NCI-H1417 (cell line): ENCODE measurements at places on chromosomes 16 and 17.

GRCh38 chr16:1313721-1314369 lies 4.4 kb downstream of the UBE2I start:
- DNase-seq: no peak

- no peak for DNase-seq
These were observed 722.0 kb downstream of the KCNJ2 start for GRCh38 chr17:70891306-70891705.

- no peak for DNase-seq
These were observed 8.9 kb downstream of the ACOX1 start for GRCh38 chr17:75970011-75970523.

DNA sequence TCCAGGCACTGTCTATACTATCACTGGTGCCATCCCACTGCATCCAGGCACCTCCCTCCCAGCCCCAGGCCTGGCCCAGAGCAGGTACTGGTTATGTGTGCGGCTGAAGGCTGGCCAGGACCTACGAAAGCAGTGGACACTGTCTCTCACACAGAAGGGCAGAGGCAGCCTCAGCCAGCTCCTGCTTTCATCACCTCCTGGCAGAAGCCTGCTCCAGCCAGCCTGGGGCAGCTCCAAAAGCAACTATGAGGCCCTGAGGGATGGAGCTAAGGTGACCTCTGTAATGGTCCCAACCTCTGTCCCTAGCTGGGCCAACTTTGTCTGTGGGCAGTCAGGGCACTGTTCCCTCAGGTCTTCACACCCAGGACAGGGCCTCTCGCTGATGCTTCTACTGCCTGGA lies 18.8 kb downstream of the HSD11B2 start:
- DNase-seq: no peak

DNA sequence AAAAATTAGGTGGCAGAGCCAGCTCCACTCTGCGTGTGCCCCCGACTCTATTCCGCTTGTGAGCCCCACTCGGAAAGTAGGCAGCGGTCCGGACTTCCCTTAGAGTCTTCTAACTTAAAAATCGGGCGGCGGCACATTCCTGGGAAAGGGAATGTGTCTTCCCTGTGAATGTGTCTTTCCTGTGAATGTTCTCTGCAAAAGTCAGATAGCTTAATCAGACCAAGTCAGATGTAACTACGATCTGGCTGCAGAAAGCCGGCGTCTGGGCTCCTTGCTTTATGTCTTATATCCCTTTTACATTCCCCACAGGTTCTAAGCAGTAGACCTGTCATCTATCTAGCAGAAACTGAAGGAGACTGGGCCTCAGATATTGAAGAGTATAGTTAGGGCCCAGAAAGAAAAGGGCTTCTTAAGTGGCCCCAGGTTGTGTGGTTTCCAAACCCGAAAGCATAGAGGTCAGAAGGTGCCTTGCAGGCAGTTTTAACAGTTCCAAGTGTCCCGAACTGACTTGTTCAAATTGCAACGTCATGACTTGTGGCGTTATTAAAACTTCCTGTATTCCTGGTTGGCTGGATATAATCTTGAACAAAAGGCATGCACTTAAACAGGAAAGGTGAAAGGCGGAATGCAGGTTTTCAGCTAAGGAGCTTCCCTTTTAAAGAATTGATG lies 601 bp downstream of the PHKB start:
- no peak for DNase-seq

DNA sequence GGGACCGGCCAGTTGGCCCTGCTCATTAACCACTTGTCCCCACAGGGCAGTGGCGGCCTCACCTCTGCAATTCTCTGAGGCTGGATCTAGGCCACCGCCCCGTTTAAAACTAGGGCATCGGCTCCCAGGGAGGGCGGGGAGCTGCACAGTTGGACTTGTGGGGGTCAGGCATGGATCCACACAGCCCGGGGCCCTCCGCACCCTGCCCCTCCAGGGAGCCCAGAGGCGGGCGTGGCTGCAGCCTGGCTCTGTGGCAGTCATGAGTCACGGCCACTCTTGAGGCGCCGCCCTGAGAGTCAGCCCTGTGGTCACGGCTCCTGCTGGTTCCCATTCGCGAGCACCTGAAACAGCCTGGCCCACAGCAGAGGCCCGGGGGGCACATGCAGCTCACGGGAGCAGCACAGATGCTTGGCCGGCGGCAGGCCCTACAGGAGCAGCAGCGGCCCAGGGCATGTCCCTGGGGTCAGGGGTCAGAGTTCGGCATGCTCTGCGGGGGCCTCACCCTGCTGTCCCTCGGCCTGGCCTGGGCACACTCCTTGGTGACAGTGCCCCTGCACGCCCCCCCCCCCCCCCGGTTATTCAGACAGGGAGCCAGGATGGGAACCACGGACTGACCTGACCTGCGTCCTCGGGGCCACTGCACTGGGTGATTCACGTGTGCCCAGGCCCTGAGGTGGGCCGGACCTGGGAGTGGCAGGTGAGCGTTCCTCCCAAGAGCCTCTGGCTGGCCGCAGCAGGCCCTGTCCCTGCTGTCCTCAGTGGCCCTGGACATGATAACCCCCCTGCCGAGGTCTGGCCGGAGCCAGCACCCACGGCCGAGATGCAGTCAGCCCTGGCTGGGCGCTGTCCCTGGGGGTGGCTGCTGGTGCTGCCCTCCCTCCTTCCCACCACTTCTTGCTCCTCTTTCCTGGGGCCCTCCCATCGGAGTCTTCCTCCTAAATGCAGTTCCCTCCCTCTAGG lies 8.2 kb downstream of the CAPN15 start:
- no peak for DNase-seq

DNA sequence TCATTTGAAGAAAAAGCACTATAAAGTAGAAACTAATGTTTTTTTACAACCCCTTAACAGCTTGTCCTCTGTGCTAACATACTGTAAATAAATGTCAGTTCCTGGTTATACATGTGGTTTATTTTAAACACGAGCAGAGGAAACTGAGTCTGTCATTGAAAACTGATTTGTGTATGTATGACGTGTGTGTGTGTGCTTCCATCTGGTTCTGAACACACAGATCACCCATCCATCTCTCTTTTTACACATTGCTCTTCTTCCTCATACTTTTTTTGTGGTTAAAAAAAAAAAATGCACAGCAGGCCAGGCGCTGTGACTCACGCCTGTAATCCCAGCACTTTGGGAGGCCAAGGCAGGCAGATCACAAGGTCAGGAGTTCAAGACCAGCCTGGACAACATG lies 49.5 kb downstream of the ZNF423 start:
- DNase-seq: no peak

- no peak for DNase-seq
These were observed 22.4 kb downstream of the PLD6 start for GRCh38 chr17:17183744-17184143.

- no peak for DNase-seq
These were observed 116.8 kb downstream of the ANKRD11 start for GRCh38 chr16:89373355-89374110.

DNA sequence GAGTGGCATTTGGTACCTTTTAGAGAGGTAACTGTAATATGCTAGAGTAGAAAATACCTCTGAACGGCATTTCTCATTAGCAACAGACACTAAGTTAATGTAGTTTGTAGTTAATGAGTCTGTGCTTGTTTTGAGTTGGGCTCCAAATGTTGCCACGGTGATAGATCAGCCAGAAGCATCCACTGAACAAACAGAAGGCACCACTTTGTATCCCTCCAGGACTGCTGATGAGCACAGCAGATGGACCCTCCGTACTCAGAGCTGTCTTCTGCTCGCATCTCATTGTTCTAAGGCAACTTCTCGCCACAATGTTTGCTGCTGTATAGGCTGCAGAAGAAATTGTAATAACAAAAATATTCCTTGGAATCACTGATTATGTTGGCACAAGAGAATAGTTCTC lies 56.1 kb downstream of the TNRC6C start:
- DNase-seq: no peak

DNA sequence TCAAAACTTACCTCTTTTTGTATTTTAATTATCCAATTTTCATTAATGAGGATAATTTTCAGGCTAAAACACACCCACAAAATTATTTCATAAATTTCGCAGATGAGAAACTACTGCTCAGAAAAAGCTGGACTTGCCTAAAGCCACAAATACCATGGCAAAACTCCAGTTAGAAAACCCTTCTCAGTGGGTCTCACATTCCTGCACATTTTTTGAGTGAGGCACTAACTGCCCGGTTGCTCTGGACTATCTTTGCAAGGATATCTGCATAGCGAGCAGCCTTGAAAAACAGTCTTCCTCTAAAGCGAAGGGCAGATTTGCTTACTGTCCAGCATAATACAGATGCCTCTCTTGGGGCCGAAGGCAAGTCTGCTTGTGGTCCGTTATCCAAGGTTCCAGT lies 9.8 kb downstream of the MPHOSPH6 start:
- no peak for DNase-seq

DNA sequence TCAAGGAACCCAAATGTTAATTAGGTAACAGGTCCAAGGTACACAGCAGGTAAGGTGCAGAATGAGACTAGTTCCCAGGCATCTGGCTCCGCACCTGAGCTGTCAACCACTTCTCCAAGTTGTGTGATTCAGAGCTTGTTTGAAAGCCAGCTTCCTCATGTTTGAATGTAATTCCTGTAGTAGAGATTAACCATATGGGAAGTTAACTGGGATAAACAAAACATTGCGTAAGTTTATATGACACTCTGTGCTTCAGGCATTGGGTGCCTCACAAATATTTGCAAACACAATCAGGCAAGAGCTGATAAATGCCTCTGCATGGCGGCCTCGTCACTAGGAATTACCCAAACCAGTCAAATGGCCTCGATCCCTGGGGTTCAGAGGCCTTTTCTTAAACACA lies 27.9 kb upstream of the CPHXL start:
- no peak for DNase-seq

- DNase-seq: no peak
These were observed 282.5 kb upstream of the FOXF1 start for GRCh38 chr16:86227801-86228200.

GRCh38 chr16:988471-989353 lies 7.1 kb downstream of the SOX8 start:
- DNase-seq: no peak

DNA sequence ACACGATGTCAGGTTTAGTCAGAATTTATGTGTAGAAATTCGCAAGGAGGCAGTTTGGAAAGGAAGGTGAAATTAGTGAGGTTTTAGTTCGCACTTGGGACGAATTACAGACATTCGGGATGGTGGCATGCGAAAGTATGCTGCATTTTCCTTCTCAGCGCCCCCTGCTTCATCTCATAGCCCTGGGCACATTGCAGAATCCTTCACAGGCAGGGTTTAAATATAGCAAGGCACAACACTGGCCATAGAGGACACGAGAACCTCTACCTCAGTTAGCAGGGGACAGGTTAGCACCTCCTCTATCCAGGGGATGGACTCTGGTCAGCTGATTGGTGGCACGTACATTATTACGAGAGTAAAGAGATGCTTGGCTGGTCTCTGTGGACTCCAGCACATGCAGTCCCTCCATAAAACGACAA lies 47.5 kb downstream of the MAP2K6 start:
- DNase-seq: no peak

GRCh38 chr17:28900986-28901726 lies 1.7 kb downstream of the DHRS13 start:
- no peak for DNase-seq

DNA sequence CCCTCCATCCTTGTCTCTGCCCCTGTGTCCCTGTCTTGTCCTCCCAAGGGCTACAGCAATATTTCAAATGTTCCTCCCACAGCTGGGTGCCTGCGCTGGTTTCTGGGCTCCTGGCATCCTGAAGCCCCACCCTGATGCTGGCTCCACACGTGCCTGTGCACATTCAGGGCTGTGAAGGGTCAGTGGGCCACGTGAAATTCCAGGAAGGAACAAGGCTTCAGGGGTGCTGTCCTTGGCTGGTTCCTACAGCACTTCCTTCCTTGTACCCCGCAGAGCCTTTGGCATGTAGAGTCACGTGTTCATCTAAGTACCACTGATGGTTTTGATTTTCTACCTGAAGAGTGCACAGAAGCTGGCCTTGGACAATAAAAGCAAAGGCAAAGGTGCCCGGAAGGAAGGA lies 57.7 kb upstream of the NLK start:
- DNase-seq: no peak

GRCh38 chr17:76701471-76701967 lies 9.2 kb downstream of the MXRA7 start:
- no peak for DNase-seq

DNA sequence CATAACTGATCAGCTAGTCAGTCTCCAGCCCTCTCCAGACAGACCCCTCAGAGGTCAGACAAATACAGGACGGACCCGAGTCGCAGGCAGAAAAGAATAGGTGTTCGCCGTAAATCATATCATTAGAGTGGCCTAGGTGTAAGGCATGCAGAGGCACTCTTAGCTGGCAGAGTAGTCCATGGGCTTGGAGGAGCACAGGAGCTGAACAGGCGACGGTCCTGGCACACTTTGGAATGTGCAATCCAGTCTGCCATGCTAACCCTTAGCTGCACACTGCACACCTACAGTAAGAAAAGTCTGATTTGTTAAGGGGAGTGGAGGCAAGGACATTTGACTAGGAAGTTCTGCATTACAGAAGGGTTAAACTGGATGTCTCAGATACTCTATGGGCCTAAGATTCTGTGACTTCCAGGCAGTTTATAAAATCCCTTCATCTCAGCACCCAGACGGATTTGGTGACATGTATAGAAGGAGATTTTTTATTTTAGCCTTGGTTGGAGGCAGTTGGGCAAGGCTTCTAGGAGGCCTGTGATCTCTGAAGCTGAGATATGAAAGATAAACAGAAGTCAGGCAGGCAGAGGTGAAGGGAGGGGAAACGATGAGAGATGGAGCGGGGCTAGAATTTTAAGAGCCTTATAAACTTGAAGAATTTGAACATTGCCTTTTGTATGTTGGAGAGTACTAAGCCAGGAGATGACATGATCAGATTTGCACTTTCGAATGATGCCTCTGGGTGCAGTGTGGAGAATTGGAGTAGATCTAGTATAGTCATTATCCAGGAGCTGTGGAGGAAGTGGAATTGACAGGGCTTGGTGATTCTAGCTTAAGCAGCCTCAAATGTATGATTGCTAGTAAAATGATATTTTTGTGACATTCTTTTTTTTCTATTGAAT lies 34.6 kb upstream of the SLC5A11 start:
- DNase-seq: no peak

GRCh38 chr17:68749349-68750207 lies 148.4 kb upstream of the FAM20A start:
- no peak for DNase-seq

GRCh38 chr17:298791-299450 lies 53.7 kb downstream of the RPH3AL start:
- no peak for DNase-seq

GRCh38 chr17:82595893-82596292 lies 52.4 kb downstream of the WDR45B start:
- no peak for DNase-seq

GRCh38 chr16:89107203-89107582 lies 13.5 kb downstream of the ACSF3 start:
- DNase-seq: no peak

GRCh38 chr17:28616281-28616680 lies 2.3 kb upstream of the RSKR start:
- no peak for DNase-seq

DNA sequence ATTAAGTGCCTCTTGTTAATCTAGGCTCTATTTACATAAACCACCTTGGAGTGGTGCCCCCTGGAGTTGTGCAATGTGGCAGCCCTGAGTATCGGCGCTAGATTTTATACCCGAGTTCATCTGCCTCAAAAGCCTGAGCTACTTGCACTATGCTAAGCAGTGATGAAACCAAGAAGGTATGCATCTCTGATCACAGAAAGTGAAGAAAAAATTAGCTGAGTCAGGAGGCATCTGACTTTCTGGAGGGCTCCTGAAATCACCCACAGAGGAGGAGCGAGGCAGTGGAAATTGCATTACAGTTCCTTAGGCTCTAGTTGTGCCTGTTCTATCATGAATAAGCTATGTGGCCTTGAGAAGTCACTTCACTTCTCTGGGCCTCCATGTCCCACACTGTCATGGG lies 80.3 kb upstream of the PSMD7 start:
- no peak for DNase-seq
